ENCODE measurements at places on chromosomes 1 and 21.

DNA sequence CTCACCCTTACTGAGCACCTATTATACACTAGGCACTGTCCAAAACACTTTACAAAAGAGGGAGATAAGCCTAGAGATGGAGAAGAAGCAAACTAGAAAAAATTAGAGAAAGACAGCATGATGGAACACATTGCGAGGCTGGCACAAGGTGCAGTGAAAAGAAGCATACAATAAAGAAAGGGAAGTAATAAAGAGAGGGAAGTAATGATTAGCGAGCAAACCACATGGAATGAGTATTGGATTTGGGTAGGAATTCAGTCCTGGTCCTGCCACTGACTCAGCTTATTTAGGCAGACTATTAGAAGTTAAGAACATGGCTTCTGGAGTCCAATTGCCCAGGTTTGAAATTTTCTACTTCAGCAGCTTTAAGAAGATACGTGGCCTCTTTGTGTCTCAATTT lies 32.6 kb upstream of the FNBP1L start:
- no peak for DNase-seq

GRCh38 chr1:38611664-38612211 lies 247.8 kb downstream of the RRAGC start:
- DNase-seq, result no peak

DNA sequence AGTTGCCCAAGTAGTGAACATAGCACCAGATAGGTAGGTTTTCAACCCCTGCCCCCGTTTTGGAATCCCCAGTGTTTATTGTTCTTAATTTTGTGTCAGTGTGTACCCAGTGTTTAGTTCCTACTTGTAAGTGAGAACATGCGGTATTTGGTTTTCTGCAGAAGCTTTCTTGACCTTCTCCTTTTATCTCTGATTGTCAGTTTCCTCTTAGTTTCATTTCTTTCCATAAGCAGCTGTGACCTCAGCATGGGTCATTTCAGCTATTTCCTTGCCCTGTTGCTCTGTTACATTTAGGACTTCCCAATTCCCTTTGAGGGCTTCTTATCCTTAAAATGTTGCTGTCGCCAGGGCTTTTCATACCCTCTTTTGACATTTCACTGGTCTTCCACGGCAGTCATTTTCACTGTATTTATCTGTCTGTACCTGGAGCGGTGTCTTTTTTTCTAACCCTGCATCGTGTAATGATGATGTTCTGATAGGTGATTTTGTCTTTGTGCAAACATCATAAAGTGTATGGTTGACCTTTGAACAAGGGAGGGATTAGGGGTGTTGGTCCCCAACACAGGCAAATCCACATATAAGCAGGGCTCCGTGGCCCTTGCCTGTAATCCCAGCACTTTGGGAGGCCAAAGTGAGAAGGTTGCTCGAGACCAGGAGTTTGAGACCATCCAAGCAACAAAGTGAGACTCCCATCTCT lies 15.0 kb downstream of the ITSN1 start:
- DNase-seq, result no peak

GRCh38 chr1:180190091-180190490 lies 35.4 kb downstream of the QSOX1 start:
- DNase-seq, result no peak

DNA sequence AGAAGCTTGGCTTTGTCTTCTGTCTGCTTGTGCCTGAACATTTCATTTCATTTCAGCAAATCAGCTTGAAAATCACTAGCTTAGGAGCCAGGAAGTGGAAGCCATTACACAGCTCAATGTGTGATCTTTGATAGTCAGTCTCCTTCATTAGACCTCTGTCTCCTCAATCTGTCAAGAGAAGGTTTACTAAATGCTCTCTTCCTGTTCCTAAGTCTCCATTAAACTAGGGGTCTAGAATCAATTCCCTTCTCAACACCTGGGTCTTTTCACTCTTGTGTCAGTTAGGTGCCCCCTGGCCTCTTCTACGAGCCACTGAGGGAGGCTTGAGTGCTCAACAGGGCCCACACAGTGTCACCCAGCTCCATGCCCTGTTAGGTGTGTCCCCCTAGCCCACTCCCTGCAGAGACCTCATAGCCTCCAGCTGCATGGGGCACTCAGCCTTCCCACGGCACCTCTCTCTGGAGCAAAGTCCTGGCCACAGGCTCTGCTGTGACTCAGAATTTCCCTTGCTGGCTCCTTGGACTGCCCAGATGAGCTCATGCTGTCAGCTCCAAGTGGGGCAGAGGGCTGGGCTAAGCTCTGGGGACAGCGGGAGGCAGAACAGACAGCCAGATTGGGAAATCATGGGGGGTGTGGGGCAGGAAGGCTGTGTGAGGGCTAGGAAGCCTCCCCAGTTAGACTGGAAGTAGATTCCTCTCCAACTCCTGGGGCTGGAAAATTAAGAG lies 115.7 kb upstream of the IPO9 start:
- DNase-seq, result no peak

DNA sequence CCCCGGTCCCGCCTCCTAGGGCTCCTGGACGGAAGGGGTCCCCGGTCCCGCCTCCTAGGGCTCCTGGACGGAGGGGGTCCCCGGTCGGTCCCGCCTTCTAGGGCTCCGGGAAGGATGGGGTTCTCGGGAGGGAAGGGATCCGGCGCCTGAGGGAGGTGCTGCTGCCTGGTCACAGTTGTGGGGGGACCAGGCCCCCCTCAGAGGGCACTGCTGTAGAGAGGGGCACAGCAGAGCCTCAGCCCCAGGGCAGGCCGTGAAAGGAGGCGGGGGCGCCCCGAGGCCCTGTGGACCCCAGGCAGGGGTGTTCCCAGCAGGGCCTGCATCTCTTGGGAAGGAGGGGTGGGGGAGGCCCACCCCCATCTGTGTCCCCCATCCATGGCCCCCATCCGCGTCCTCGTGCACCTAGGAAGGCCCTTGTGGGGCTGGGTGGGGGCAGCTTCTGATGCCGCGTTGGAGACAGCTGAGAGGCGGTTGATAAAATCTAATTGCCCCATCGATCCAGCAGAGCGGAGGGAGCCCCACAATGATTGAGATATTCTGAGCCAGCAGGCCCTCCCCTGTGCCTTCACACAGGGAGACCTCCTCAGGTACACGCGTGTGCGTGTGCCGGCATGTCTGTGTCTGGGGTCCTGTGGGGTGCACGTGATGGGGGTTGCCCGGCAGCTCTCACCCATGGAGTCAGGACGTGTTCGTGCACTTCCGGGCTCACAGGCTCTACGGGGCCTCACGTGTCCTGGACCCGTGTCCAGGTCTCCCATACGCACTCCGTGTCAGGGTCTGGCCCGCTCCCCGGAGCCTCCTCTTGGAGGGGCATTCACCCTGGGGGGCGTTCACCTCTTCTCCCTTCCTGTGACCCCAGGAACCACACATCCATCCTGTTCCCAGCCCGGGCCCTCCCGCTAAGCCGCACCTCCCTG lies 12.9 kb downstream of the SAMD11 start:
- no peak for DNase-seq

- no peak for DNase-seq
Observed at GRCh38 chr1:247274605-247275256, 18.9 kb downstream of the VN1R5 start.

GRCh38 chr1:178278916-178279686 lies 185.2 kb downstream of the RASAL2 start:
- no peak for DNase-seq

DNA sequence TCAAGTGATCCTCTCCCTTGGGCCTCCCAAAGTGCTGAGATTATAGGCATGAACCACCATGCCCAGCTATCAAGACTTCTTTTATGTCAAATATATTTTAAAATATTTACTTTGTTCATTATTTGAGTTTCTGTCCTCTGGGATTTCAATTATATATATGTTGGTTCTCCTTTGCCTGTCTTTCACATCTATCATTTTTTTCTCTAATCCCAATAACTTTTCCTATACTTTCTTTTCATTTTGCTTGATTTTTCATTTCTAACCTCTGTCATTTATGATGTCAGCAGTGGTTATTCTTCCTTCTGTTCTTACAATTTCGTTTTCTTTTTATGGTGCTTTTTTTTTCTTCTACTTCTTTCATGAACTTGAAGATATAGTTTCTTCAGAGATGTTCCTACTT lies 47.3 kb downstream of the SLC35F3 start:
- DNase-seq, result no peak
